ENCODE measurements at places on chromosomes 3 and 15.

DNA sequence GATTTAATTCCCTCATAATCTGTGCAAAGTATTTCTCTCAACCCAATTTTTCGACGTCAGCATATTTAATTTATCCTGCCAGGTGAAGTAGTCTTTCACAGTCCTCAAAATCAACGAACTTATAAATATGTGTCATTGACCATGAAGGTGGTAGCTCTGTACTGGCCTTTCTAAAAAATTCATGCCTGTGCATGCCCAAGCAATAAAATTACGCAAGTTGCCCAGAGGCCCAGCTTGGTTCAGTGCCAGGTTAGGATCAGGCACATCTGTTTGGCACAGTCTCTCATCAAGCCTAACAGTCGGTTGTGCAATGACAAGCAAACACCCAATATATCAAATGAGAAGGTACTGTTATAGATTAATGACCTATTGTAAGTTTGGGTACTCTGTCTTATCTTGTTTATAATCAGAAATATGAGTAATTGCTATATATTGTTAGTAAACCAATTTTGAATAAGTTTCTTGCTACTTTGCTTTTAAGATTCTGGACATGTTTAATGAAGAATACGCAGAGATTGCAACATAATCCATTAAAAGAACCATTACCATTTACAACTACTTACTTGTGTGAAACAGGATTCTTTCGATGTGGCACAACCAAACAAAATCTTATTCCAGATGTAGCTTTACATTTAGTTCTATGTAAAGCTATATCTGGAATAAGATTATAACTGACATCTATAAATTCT is 159.0 kb upstream of the IL12A start:
- DNase-seq = peak; percentile 42

DNA sequence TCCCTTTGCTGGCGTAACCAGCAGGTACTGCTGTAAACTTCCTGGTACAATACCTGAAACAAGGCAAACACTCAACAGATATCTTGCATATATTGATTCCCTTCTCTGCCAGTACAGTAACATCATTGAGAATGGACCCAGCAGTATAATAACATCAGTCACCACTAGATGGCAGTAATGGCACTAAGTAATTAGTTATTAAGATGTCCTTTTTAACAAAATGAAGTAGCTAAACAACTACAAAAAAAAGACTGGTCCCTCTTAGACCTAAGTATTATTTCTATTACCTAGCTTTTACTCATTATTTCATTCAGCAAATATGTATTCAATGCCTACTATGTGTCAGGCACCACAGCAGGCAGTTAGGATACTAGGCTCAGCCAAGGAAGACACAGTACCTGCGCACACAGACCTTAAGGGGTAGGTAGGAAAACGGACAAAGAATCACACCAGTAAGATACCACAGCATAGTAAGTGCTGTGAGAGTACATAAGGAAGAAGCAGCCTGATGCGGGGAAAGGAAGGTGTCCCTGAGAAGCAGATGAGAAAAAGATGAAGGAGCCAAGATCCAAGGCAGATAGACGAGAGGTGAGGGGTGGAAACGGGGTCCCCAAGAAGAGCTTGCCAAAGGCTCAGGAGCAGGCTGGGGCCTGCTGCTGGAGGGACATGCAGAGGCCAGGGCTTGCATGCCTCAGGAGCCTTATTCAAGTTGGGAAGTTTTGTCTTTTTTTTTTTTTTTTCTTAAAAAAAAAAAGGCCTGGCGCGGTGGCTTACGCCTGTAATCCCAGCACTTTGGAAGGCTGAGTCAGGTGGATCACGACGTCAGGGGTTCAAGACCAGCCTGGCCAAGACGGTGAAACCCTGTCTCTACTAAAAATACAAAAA is 102.7 kb upstream of the CHD2 start:
- peak; percentile 83 for DNase-seq

- peak; percentile 99 for DNase-seq
These were observed 227.8 kb upstream of the CTNNB1 start for GRCh38 chr3:40971191-40972168.

DNA sequence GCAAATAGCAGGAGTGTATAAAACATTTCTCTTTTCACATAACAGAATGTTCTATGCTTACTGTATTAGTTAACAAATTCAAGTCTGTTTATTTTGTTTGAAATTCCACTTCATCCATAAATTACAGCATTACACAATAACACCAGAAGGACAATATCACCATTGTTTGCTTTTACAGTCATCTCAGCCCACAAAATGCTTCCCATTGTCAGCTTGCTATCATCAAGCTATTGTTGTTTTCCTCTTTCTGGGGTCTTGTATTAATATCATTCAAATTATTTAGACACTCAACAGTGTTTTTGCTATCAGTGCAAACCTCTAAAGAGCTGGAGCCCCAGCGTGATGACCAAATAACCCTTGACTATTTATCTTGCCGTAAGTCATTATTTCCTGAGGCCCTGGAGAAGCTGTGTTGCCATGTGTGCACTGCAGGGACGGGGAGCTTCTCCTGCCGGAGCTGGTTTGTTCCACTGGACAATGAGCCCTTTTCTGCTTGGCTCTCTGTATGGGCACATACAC is 1.1 kb downstream of the SAMMSON start:
- DNase-seq = no peak

DNA sequence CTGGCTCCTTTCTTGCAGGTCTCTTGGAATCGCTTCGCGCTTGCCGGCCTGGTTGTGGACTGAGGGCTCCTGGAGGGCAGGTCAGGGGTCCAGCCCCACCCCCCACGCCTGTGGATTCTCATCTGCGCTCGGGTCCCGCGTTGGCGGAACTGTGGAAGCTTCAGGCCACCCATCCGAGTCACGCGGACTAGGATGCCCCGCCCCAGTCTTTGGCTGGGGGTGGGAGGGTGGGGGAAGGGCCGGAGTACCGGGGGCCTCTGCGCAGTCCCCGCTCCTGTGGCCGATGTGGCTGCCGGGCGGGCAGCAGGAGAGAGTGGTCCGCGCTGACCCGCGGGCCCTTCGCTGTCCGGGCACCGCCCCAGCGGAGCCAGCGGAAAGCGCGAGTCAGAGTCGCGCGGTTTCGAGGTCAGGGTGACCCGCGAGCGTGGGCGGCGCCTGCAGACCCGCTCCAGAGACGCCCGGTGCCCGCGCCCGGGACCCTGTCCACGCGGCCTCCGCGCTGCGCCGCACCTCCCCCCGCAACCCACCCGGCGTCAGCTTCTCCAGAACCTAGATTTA is 114.2 kb downstream of the KLF13 start:
- DNase-seq = peak; percentile 14

GRCh38 chr15:70831094-70831911 is 22.7 kb downstream of the LARP6 start:
- no peak for DNase-seq

- peak; percentile 46 for DNase-seq
These were observed at the start of the genes CLCN2 and POLR2H for GRCh38 chr3:184361532-184361931. Gene CLCN2 (minus strand): TSS chr3:184361605. CDS start chr3:184361479, 126 bp downstream. Gene POLR2H (plus strand): TSS chr3:184361710. CDS start chr3:184363493, 1,783 bp downstream.

- no peak for DNase-seq
These were observed 65.5 kb upstream of the ST8SIA2 start for GRCh38 chr15:92328207-92328606.

DNA sequence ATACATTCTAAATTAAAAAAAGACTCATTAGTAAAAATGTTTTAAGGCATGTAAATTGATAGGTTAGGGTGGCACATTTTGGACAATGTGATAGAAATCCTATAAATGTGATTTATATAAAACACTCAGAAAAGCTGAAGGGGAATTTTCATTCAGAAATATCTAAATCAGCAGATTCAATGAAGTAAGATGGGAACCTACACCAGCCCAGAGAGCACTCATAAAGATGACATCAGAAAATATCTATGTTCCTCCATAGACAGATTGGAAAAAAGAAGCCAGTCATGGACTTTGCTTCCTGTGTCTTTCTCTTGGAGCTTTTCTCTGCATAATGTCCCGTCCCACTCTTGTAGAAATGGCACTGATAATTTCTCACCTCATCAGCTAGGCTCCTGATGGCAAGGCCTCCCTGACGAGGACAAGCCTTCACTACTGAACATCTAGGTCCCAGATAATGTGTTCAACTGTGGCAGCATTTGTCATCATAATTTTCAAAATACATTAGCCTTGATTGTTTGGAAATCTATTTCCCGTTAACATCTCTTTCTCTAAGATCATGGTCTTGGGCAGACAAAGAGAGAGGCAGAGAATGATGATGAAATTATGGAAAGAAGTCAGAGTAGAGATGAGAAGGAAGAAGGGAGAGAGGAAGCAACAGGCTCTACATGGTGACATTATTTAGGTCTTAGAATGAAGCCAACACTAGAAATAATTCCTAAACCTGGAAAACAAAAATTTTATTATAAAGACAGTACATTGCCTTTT is 354.4 kb downstream of the NTRK3 start:
- DNase-seq = no peak

DNA sequence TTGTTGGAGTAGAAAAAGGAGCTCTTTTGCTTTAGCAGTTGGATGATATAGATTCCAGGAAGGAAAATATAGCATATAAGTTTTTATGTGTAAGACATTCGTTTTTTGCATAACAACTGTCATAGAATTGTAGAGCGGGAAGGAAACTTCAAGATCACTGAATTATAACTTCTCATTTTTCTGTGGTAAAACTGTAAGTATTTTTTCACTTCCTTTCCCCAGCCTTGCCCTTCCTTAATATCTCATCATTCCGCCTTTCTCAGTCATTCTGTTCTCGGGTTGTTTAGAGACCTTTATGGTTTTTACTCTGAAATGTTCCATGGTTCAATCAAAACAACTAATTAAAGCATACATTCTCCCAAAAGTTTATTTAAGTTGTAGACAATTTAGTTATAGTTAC is 1.1 kb downstream of the EAF2 start:
- DNase-seq = no peak
